ENCODE measurements at places on chromosomes 13 and 19.

GRCh38 chr13:30789166-30789862 is 54.0 kb downstream of the ALOX5AP start:
- no peak for DNase-seq

DNA sequence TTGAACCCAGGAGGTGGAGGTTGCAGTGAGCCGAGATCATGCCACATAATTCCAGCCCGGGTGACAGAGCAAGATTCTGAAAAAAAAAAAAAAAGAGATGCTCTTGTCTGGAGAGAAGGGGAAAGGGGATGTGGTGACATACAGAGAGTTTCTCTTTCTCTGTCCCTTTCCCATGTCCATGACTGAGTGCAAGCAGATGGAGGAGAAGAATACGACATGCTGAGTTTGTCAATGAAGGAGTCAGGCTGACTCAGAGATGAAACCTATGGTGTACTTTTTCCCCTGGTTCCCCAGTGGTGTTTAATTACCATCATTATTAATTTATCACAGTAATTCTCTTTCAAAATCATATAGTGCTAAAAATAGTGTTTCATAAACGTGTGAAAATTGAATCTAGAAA is 448.8 kb downstream of the FOXO1 start:
- no peak for DNase-seq

- no peak for DNase-seq
These were observed 680.8 kb downstream of the LIG4 start for GRCh38 chr13:107534548-107534947.

DNA sequence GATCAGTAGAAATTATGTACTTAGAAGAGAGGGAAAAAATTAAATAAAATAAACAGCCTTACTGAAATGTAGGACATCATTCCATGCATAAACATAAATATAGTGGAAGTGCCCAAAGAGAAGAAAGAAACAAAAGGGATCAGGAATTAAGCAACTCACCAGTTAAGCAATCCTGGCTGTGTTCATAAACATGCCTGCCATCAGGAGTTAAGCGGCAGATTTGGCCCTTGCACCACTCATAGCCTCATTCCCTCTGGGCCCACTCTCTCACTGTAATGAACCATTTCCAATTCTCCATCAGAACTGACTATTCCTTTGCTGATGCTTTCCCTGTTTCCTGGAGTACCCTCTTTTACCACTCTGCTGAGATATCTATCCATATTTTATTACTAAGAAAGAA is 281.4 kb downstream of the LHFPL6 start:
- no peak for DNase-seq

GRCh38 chr19:15769586-15769985 is 17.9 kb upstream of the OR10H5 start:
- DNase-seq: no peak

DNA sequence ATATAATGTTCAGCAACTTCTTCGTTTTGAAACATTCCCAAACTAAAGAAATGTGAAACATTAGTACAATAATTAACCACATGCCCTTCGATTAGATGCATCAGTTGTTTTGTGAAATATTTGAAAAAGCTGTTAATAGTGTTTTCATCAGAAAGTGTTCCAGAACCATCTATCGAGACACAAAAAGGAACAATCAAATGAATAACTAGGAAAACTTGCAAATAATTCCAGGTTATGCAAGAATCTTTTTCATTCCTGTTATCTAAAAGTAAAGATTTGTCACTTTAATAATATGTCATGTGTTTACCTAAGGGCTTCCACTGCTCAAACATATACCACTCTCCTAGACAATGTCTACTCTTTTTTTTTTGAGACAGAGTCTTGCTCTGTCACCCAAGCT is 904.2 kb upstream of the MIR17HG start:
- DNase-seq: no peak

- no peak for DNase-seq
These were observed 119.6 kb downstream of the DCT start for GRCh38 chr13:94359875-94360274.

DNA sequence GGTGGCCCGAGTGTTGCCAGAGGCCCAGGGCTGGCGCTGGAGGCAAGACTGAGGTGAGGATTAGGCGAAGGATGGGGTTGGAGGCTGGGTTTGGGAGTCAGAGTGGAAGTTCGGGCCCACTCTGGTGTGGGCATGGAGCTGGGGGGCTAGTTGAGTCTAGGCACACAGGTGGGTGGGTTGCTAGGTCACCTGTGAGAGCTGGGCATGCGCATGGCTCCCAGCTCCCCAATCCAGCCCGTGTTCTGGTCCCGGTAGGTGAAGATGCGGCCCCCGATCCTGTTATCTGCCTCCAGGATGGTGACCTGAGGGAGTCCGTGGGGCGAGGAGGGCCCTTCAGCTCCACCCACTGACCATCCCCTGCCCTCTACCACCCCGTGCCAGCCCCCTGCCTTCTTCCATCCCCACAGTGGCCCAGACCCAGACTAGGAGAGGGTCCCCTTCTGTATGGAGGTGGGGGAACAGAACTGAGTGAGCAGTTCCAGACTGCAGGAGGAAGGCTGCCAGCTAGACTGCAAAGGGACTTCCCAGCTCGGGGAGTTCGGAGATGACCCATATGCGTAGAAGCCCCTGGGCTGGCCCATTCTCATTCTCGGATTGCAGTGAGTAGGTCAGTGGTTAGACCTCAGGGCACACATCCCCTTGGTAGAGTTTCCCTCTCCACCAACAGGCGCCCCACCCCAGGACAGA is 1.7 kb downstream of the IL4I1 start:
- DNase-seq: no peak

- DNase-seq: peak; percentile 89
These were observed at the start of gene TICAM1 for GRCh38 chr19:4831304-4831978. TICAM1 (minus strand) TSS chr19:4831712; CDS start chr19:4818377, 13,335 bp downstream.

DNA sequence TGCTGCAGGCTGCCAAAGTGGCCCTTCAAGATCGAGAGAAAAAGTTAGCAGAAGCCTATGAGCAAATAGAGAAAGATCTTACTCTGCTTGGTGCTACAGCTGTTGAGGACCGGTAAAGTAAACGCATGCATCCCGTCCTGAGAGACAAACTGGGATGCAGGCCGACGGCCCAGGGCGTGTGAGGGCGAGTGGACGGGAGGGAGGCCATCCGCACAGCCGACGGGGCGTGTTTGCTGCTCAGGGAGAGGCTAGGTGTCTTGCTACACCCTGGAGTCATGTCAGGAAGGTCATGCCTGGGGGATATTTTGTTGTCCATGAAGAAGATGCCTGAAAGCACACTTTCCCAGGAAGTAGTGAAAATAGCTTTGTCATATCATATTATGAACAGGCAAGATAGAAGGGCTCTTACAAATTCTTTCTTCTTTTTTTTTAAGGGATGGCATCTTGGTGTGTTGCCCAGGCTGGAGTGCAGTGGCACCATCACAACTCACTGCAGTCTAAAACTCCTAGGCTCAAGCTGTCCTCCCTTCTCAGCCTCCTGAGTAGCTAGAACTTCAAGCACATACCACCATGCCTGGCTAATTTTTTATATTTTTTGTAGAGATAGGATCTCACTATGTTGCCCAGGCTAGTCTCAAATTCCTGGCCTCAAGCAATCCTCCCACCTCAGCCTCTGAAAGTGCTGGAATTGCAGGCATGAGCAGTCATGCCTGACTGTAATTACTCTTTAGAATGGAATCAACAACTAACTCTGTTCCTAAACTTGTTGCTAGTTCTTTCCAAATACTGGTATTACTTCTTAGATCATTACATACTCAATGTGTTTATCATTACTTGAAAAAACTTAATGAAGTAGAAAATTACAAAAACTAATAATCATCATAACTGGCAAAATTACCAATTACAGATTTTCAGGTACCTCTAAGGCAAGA is 117.6 kb upstream of the MCF2L start:
- DNase-seq: no peak

GRCh38 chr13:94704377-94705080 is 7.8 kb downstream of the SOX21 start:
- no peak for DNase-seq

GRCh38 chr13:37906880-37907279 is 37.3 kb upstream of the TRPC4 start:
- DNase-seq: no peak

- no peak for DNase-seq
These were observed 23.0 kb downstream of the GPC6 start for GRCh38 chr13:93249364-93250306.

DNA sequence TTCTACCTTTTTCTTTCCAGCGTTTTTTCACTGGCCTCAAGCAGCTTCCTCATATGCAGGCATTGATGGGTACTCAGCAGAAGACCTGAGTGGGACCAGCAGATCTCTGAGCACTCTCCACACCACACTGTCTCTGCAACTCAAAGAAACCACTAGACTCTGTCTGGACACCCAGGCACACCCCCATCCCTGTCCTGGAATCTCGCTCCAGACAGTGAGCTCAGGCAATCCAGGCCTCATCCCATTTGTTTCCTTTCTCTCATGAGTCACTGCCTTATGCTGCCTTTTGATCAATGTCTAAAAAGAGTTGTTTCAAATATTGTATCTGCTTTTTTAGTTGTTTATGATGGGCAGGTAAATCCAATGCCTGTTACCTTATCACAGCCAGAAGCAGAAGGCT is 19.7 kb upstream of the POP4 start:
- DNase-seq: no peak

- no peak for DNase-seq
These were observed 77.4 kb upstream of the ABCC4 start for GRCh38 chr13:95378603-95379002.

GRCh38 chr19:32165141-32165540 is 180.3 kb upstream of the ZNF507 start:
- DNase-seq: no peak

DNA sequence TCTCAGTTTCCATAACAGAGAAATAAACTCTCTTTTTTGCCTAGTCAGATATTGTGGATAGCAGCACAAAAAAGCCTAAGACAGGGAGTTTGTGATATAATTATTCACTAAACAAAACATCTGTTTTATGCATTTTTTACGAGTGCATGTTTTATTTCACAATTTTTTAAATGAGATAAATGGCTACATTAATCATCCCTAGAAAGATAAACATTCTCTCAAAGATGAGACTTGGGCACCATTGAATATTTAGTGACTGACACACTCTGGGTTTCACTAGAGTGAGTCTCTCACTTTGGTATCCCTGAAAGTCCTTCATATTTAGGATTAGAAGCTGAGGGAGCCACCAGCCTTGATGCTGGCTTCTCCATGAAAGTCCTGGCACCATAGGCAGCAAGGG is 74.3 kb upstream of the LRCH1 start:
- no peak for DNase-seq

DNA sequence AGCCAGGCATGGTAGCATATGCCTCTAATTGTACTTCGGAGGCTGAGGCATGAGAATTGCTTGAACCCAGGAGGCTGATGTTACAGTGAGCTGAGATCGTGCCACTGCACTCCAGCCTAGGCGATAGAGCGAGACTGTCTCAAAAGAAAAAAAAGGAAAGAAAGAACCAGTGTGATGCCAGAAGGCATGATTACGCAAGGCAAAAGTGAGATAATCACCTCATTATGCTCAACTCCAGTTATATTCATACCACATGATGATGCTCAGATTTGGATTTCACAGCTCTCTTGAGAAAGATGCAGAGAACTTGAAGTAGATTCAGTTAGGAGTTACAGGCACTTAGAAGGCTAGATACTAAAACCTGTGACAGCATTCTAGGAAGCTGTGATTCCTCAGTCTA is 21.8 kb downstream of the RCBTB1 start:
- no peak for DNase-seq

- no peak for DNase-seq
These were observed 29.4 kb downstream of the CCNE1 start for GRCh38 chr19:29841209-29841558.

DNA sequence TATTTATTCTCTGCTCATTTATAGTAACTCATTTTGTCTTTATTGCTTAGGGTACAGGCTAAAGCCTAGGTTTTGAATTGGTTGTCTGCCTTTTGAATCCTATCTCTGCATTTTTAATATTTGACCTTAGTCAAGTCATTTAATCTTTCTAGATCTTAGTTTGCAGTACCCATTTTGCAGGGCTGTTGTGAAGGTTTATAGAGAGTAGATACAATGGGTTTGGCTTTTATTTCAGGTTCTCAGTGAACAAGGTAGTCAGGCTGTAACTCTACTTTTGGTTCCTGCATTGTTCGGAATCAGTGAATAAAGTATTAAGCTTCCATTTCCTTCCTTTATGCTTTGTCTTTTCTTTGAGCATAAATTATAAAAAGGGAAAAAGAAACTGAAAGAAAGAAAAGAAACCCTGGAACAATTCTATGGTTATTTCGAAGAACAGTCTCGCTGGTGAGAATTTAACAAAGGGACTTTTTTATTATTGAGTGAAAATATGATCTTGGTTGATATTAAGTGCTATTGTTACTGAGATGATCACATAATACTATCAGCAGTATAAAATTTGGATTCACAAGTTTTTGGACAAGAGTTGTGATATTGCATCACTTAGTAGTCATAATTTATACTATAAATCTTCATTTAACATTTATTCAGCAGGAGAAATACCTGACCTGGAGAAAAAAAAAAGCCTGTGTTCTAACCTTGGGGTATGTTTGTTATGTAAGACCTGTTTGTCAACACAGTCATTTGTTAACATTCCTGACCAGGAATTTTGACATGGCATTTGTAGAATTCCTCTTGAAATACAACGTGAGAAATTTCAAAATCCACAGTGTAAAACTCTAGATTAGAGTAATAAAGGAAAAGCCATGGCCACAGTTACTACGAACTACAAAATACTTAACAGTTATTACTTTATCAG is 91.3 kb downstream of the ZMYM2 start:
- no peak for DNase-seq

DNA sequence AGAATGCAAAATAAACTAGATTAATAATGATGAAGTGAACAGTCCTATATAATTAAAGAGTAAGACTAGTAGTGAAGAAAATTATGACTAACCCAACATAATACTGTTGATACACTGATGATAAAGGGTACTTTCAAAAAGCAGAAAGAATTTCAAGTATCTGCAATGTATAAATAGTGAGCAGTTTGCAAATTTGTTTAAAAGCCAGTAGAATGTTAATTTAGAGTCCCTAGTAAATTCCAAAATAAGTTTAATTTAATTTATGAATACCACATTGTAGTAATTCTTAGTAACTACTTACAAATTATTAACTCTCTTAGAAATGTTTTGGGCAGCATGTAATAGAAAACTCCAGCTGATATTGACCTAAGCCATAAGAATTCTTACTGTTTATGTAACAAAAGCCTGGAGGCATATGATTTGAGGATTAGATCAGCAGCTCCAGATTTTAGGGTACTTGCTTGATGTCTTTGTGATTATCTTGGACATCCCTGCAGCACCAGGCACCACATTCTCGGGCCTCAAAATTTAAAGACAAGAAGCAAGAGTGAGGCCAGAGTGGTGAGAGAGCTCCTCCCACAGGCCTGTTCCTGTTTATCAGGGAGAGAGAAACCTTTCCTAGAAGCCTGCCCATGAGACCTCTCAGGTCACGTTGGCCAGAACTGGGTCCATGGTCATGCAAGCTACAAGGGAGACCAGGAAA is 67.6 kb upstream of the TDRD3 start:
- no peak for DNase-seq
